GM19239 (cell line): ENCODE measurements at places on chromosomes 1 and 21.

GRCh38 chr21:45202344-45202743 lies 85.4 kb downstream of the POFUT2 start:
- DNase-seq, result no peak

- DNase-seq, result no peak
Observed at GRCh38 chr1:160129046-160129445, 13.5 kb downstream of the ATP1A2 start.

DNA sequence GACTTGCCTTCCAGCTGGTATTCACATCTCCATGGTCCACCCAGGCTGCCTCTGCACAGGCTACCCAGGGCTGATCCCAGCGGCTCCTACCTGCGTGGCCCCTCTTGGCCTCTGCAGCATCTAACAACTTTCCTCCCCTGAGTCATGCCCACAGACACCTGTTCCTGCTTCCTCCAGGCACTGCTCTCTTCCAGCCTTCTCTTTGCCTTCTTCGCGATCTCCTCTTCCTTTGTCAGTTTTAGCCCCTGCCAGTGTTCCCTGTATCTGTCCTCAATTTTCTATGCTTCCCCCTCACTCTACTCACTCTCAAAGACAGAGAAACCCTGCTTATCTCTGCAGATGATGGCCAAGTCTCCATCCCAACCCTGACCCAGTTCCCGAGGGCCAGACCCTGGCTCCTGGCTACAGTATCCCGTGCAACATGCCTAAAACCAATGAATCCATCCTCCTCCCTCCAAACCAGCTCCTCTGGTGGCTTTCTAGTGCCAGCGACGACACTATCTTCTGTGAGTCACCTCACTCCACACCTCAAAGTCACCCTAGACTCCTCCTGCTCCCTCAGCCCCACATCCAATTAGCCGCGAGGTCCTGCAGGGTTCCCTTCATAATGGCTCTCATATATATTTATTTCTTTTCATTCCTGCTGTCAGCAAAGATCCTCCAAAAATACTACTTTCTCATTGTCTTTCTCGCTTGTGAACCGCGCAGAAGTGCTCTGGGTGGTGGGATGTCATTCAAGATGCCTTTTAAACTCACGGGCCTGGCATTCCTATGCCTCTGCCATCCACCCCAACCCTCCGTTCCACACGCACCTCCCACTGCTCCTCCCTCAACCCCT lies 259.2 kb downstream of the TOMM20 start:
- no peak for DNase-seq

GRCh38 chr1:33943978-33944377 lies 80.1 kb downstream of the HMGB4 start:
- DNase-seq, result no peak

DNA sequence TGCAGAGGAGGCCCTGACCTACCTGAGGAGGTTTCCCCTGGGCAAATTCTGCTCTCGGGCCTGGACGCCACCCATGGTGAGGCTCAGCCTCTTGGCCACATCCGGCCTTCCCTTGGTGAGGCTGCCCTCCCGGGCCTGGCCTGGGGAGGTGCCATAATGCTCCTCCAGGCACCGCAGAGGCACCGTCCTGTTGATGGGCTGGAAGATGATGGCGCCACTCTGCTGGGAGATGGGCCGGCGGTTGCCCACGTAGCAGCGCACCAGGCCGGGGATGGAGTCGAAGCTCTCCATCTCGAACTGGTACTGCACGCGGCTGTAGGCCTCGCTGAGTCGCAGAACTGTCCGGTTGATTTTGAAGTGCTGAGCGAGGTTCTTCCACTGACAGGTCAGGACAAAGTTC lies 92.7 kb downstream of the BCAR3 start:
- no peak for DNase-seq
